ENCODE measurements at places on chromosomes 6 and 20.

GRCh38 chr6:13722880-13723279 is 11.2 kb upstream of the RANBP9 start:
- no peaks in the 10 kb centered on the region for H3K27me3 ChIP-seq
- no peaks in the 10 kb centered on the region for H3K4me1 ChIP-seq
- no peak overlapping the region for H3K4me3 ChIP-seq
- H3K36me3 ChIP-seq, result no peaks in the 10 kb centered on the region
- no peak overlapping the region for H3K27ac ChIP-seq

DNA sequence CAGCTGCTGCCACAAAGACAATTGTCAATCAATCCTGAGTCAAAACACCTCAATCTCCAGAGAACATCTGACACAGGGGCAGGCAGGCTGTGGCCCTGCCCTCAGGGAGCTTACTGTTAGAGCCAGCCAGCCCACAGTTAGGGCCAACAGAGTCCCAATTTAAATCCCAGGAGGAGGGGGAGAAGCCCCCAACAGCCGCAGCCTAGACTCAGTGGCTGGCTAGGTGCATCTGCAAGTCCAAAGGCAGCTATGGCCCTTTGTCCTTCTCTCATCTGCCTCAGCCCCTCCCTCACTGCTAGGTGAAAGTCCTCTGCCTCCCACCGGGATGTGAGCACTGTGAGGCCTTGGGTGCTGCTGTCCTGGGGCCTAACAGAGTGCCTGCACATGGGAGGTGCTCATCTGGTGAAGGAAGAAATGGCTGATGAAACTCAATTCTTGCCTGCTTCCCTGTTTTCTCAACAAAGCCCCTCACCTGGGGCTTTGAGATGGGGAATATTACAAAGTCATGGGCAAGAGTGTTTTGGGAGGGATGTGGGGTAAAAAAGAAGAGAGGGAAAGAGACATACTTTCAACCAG is 33.7 kb upstream of the VEGFA start:
- no peak for DNase-seq
- peaks cover 19% of the 10 kb centered on the region for H3K4me1 ChIP-seq
- H3K4me3 ChIP-seq, result no peak overlapping the region
- H3K36me3 ChIP-seq, result no peaks in the 10 kb centered on the region
- no peak overlapping the region for H3K27ac ChIP-seq
- H3K27me3 ChIP-seq, result no peaks in the 10 kb centered on the region

DNA sequence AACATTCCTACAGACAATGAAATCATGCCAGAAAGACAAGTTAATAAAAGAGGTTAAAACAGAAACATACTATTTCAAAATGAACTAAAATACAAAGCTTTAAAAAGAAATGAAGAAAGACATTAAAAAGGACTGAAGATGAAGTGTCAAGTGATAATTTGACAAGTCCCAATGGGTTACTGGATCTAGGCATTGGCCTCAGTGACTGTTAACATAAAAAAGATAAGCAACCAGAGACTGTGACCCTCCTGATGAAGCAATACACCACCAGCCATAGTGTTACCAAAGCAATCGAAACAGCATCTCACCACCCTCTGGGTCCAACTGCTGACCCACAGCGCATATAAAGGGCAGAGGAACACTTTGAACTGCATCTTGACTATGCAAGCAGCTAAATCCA is 130.3 kb downstream of the FIG4 start:
- H3K36me3 ChIP-seq, result no peaks in the 10 kb centered on the region
- no peak overlapping the region for H3K27ac ChIP-seq
- H3K4me3 ChIP-seq, result no peak overlapping the region
- peaks cover 5% of the 10 kb centered on the region for H3K4me1 ChIP-seq
- no peaks in the 10 kb centered on the region for H3K27me3 ChIP-seq
- DNase-seq, result no peak

DNA sequence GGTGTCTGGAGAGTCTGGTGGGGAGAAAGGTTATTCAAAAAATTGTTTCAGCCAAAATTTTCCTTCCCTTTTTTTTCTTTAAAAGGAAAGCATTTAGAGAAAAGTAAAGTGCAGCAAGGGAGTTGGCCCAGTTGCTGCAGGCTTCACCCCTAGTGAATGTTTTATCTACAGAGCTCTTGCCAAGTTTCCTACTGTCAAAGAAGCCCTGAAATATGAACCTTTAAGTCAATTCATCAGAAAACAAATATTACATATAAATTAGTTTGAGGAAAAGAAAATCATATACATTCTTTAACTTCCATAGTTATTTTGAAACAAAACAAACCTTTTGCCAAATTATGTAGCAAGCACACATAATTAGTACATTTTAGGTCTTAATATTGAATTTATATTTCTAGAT is 25.0 kb upstream of the HMGCLL1 start:
- DNase-seq, result no peak
- H3K4me1 ChIP-seq, result no peaks in the 10 kb centered on the region
- no peaks in the 10 kb centered on the region for H3K27me3 ChIP-seq
- H3K4me3 ChIP-seq, result no peak overlapping the region
- H3K36me3 ChIP-seq, result no peaks in the 10 kb centered on the region
- H3K27ac ChIP-seq, result no peak overlapping the region

DNA sequence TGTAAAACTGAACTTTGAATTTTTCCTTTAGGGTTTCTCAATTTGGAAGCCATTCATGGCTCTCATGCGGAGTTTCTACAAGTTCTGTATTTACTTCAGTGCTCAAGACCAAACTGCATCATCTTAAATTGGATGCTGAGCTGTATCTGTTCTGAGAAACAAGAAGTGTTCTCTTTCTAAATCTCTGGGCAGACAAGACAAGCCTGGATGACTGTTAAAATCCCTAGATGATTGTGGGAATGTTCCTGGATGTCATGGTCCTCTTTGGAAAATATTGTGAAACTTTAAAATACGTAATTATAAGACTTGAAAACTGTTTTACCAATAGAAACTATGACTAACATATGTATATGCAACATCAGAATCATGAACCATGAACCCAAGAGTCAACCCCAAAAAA is 6.2 kb upstream of the GCM1 start:
- no peak overlapping the region for H3K4me3 ChIP-seq
- no peaks in the 10 kb centered on the region for H3K27me3 ChIP-seq
- DNase-seq, result no peak
- H3K4me1 ChIP-seq, result no peaks in the 10 kb centered on the region
- H3K27ac ChIP-seq, result no peak overlapping the region
- H3K36me3 ChIP-seq, result no peaks in the 10 kb centered on the region
